ENCODE measurements at places on chromosomes 12 and 14.

GRCh38 chr14:50260511-50260910, 29.1 kb upstream of the SOS2 start:
- DNase-seq: peak; percentile 13

- DNase-seq: no peak
Measured at GRCh38 chr14:79557309-79557708, 654.0 kb downstream of the DIO2 start.

DNA sequence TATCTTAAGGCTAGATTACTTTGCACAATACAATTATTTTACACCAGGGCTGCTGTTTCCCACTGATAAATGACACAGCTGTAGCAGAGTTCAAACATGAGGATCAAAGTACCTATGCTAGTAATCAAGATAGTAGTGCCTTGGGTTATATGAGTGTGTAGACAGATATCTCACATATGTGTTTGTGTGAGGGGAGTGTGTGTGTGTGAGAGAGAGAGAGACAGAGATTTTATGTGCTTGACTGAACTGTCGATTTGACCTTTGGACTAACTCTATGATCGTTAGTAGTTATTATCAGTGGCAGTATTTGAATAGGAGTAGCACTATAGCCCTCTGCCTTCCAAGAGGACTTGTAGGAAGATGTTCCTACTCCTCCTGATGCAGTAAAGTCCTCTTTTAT, 15.5 kb downstream of the PLEKHA5 start:
- no peak for DNase-seq

DNA sequence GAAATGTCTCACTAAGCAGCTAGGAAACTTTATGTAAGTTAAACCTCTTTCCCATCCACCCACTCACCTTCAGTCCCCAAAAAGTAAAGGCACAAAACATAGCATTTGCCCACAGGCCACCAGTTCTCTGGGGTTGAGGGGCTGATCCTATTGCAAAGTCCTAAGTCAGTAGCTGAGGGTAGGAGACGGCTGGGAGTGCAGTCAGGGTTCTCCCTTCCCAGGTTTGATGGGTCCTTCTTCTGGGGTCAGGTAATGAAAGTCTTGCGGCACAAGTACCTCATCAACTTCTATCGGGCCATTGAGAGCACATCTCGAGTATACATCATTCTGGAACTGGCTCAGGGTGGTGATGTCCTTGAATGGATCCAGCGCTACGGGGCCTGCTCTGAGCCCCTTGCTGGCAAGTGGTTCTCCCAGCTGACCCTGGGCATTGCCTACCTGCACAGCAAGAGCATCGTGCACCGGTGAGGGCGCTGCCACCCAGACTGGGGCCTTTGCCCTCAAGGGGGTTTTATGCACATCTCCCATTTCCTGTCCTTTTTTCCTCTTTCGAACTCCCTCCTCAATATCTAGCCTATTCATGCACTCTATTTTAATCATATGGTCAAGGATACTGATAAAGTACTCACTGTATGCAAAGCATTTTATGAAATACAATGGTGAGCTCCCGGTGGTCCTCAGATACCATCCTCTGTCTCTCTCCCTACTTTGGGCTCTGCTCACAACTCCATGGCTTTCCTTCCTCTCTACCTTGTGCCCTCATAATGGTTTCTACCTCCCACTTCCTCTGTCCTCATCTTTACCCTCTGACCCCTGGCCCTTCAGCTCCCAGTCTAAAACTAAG, 986 bp downstream of the TSSK4 start:
- DNase-seq: no peak

DNA sequence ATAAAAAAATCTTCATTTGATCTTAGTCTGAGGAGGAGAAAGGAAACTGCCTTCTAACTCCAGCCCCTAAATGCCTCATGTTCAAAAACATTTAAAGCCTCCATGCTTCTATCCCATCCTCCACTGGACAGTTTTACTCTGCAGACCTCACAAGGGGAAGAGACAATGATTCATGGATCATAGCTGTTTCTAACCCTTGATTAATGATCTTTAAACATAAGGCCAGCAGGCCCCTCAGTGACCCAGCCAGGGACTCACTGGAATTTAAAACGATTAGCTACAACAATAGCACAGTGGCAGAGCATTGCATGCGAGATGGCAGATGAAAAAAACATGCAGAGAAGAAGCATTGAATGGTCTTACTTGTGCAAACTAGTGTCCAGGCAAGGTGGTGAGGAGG, 6.0 kb downstream of the DCTN2 start:
- no peak for DNase-seq

DNA sequence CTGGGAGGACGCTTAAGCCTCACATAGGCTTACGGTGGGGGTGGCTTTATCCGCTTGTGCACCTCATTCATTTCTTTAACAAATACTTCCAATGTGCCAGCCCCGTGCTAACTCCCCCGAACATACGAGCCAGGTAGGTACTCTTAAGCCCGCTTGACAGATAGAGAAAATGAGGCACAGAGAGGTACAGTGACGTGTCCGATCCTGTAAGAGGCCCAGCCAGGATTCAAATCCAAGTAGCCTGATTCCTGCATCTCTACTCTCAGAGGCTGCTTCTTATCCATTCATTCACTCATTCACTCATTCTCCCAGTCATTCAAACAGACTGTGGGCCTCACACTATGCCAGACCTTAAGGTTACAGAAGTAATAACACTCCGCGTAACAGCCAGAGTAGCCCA, 477 bp downstream of the OAS3 start:
- DNase-seq: peak; percentile 3

DNA sequence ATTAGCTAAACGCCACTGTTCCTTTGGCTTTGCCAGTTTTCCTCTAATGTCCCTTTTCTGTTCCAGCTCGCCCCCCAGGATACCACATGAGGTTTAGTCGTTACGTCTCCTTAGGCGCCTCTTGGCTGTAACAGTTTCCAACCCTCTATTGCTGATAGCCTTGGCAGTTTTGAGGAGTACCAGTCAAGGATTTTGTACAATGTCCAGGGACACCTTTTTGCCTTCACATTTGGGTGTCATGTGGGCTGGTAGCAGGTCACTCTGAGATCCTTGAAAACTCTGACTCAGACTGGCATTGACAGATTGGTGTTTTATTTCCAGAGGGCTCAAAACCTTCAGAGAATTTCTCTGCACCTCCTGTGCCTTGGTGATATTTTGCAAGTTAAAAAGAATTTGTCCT, 14.1 kb downstream of the SH2B3 start:
- DNase-seq: no peak

DNA sequence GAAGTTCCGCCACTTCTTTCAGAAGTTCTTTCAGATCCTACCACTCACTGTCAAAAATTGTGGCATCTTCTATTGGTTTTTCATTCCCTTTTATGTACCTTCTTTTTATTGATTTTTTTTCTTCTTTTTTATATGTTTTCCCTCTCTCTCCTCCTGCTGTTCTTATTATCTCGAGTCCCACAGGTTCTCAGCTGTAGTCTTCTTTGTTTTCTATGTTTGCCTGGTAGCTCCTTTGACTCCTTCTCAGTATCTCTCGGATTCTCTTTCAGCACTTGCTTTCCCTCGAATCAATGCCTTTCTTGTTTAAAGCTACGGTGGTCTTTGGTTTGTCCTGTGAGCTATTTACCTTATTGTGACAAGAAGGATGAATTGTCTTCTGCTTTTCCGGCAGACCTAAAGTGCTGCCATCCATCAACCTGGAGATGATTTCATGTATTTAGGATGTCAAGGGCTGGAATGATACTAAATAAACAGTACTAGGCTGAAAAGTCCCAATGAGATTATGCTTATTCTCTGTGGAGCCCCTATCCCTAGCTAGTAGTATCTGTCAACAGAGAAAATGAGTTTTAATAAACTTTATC, 541.7 kb downstream of the NOVA1 start:
- no peak for DNase-seq

DNA sequence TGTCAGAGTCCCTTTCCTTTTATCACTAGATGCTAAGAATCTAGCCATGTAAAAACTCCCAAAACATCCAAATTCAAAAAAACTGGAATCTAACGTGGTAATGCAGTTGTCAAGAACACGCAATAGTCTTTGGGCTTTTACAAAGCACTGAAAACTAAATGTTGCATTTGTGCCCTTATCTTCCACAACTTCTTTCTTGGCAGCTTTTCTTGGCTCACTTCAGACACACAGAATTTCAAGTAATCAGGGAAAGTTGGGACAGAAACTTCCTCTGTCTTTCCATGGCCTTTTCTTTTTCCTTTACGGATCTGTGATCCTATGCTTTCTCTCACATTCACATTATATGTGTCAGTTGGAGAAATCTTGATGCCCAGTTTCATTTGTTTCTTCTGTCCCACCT, 136.0 kb downstream of the CRADD start:
- DNase-seq: no peak

DNA sequence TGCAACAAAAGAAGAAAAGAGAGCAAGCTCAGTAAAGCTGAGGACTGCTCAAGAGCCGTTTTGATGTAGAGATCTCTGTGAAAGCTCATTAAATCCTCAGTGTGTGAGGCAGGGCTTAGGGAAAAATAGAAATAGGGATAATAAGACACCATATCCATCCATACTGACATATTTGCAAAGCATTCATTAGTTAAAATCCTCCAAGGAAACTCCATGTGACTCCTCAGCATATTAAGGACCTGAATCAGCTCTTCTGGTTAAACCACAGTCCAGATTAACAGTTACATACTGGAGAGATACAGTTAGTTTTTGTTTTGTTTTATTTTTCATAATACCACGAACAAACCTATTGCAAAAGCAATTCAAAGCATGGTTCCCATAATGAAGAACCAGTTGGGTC, 288.2 kb downstream of the PAWR start:
- no peak for DNase-seq
